ENCODE measurements at places on chromosomes 2 and 18.

DNA sequence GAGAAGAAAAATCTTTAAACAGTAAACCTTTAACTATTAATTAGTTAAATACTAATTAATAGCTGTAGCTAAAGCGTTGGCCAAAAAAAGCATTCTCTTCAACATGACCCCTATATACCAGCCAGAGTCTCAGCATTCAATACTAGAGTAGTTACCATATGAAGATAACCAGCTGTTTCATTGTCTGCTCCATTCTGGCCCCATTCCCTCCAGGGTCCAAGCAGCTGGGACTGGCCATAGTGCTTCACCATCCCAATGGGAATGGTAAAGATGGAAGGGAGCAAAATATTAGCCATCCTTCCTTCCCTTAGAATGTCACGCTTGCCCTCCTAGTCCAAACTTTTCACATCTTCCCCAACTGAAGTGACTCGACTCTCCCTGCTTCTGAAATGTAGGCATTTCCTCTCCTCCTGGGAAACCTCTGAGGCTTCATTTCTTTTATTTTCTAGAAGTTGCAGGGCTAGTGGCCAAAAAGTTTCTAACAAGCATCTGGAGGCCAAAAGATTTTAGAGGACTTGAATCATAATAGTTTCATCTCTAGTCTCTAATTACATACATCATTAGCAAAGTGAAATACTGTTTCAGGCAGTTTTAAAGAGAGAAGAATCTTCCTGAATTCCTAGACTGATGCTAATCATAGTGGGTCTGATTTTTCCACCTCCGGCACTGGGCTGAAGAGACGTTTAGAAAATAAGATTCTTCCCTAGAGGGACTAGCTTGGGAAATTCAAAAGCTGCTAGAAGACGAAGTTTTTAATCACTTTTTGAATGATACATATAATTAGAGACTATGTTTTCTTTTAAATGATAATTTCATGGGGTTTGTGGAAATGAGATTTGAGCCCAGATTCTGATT lies 52.7 kb downstream of the CCDC68 start:
- no peak for DNase-seq

- peak; percentile 55 for DNase-seq
These were observed 69.3 kb downstream of the MBP start for GRCh38 chr18:77063260-77063659.

DNA sequence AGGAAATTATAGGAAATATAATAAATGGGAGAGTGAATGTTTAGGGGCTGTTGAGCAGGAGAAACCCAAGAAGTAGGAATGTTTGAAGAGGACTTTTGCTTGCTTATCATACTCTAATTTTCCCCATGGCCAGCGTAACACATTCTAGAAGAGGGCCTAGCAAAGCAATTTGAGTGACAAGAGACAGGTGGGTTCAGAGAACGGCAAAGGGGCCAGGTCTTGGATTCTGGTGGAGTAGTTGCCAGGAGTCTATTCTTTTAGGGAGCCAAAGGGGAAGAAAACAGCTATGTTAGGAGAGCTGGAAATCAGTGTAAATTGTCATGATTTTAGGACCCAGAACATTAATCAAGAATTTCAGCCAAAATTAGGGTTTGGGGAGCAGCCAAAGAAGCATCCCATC lies 96.5 kb downstream of the COL5A2 start:
- no peak for DNase-seq

DNA sequence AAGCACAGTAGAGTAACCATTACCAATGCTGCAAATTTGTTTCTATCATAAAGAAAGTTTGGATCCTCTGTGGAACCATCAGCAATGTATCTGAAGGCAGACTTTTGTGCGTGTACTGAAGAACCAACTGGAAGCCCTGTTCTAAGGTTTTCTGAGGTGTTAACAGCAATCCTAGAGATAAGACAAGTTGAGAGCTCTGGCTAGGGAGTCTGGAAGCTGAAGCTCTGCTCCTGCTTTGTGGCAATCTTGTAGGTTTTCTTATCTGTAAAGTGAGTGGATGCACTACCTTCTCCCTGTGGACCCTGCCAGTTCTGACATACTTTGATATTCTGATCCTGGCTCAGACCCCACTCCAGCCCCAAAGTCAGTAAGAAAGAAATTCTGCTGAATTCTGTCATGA lies 171.2 kb upstream of the SLC14A2 start:
- DNase-seq = no peak

- peak; percentile 12 for DNase-seq
These were observed 26.5 kb upstream of the CREB1 start for GRCh38 chr2:207503234-207503633.

DNA sequence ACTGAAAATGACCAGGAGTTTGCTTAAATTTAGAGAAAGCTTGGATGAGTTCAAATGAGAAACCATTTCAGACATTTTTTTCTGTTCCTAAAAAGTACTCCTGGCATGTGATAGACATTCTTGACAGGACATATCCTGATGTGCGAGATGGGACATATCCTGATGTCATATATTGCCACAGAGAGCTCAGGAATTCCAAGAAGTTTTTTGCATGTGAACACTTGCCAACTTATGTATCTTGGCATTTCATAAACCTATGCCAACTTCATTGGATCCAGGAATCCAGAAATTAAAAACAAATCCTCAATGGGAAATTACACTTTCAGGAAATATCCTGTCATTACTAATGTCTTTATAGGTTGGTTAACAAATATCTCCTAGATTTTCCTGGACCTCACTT lies 2.9 kb upstream of the SERPINB3 start:
- no peak for DNase-seq

- no peak for DNase-seq
These were observed 923.7 kb downstream of the NRXN1 start for GRCh38 chr2:50108245-50108644.

DNA sequence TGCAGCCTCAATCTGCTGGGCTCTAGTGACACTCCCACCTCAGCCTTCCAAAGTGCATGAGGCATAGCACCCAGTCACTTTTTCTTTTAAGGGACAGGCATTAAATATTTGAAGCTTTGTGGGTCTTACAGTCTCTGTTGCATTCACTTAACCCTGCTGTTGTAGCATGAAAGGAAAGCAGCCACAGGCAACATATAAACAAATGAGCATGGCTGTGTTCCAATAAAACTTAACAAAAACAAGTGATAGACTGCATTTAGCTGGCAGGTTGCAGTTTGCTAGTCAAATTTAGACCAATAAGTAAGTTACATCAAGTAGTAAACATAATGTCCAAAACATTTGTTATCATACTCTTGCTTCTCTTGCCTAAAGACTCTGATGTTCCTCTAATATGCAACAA lies 297.3 kb upstream of the MMADHC start:
- no peak for DNase-seq

- DNase-seq = no peak
These were observed 64.2 kb downstream of the TPO start for GRCh38 chr2:1477196-1478040.

- DNase-seq = no peak
These were observed 81.0 kb downstream of the SP3 start for GRCh38 chr2:173884025-173884802.

- DNase-seq = no peak
These were observed 862 bp downstream of the C18orf54 start for GRCh38 chr18:54358495-54359040.

DNA sequence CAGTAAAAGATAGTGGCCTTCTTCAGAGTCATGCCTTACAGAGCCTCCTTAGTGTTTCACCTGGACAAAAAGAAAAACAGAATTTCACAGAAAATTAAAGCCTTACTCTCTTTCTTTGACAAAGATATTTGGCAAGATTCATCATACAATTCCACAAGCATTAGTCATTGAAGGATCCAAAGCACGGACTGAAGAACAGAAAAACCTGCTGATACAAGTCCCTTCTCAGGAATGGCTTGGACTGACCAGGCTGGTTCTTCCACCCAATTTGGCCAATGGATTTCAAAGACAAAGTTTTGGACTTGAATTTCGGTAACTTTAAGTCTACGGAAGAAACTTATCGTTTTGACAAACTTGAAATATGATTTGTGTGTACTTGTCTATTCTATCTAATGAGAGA lies 39.1 kb upstream of the GALNT3 start:
- DNase-seq = no peak

DNA sequence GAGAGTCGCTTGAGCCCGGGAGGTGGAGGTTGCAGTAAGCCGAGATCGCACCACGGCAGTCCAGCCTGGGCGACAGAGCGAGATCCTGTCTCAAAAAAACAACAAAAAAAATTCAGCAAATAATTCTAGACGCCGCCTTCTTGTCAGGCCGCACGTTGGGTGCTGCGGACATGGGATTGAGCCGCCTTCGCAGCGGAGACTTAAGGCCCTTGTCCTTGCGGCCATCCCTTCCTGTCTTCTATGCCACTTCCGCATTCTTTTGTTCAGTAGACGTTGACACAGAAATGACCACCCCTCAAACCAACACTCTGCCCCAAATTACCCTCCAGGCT lies 15.8 kb downstream of the PTPN18 start:
- DNase-seq = no peak

DNA sequence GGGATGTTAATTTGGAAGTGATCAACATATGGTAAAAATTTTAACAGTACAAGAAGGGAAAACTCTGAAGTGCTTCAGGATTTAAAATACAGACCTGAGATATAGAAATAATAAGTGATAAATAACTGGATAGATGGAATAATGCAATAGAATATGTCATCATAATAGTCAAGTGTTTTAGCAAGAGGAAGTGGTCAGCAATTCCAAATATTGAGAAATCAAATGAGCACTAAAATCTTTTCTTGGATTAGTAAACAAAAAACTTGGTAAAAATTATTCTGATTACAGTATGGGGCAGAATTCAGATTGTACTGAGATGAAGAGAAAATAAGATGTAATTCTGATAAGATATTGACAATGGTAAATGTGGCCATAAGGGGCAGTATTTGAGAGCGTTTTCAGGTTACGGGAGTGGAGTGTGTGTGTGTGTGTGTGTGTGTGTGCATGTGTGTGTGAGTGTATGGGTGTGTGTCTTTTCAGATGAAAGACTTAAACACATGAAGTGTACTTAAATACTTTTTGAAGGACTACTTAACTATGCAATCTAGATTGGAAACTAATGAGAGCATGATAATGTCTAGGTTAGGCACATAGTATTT lies 217.9 kb upstream of the ITGA4 start:
- no peak for DNase-seq

DNA sequence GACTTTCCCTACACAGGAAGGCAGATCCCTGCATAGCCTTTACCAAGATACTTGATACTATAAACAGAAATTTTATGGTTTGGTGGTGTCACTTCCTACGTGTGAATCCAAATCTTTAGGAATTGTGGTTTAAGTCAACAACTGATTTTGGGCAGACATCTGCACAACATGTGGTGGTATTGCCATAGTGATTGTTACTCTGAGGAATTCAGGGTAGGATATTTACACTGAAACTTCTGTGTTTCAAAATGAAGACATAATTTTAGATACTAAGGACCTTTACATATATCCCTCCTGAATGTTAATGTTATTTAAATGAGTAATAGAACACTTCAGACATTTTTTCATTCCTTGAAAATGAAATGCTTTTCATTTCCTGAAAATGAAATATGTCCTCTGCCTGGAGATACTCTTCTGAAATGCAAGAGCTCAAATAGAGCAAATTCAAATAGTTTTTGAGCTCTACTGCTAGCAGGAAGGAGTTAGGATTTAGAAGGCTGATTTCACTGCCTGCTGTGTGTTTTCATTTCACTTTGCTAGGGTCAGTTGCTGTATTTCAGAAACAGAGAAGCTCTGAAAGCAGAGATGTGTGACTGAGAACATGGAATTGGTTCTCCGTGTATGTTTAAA lies 77.2 kb downstream of the MDH1 start:
- no peak for DNase-seq

- DNase-seq = no peak
These were observed 29.9 kb upstream of the FBLN7 start for GRCh38 chr2:112108178-112108832.

GRCh38 chr2:178395941-178396570 lies 54.9 kb downstream of the PRKRA start:
- DNase-seq = no peak

GRCh38 chr18:7921938-7922587 lies 354.9 kb downstream of the PTPRM start:
- no peak for DNase-seq

- DNase-seq = no peak
These were observed 24.9 kb upstream of the YWHAQ start for GRCh38 chr2:9655441-9656269.

DNA sequence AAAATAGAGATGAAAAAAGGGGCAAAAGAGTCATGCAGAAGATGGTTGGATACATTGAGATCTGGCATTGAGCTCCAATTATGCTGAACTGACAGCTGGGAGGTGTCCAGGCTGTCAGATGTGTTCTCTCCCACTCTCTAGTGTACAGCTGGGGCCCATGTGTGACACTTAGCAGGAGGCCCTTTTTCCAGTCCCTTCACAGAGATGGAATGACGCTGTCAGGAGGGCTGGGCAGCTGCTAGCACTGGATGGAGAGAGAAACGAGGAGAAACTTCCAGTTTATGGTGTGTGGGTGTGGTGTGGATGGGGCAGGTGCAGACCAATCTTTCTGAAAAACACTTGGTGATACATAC lies 437.7 kb upstream of the HS6ST1 start:
- DNase-seq = no peak

DNA sequence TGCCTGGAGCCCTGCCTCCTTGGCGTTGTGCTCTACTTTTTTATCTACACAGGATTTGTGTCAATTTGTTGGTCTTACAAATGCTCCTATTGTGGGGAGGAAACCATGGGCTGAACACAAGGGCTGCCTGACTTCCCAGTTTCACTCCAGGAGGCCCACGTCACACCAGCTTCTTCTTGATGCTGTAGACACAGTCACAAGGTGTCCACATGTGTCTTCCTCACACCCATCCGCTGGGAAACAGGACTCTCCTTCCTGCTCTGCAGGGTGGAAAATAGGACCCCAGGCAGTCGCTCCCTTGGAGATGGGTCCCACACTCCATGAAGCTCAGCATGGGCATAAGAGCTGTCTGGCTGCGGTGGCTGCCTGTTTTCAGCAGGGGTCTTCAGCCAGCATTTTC lies 468.2 kb downstream of the EPHA4 start:
- DNase-seq = no peak

GRCh38 chr2:63064197-63064596 lies 13.6 kb downstream of the OTX1 start:
- no peak for DNase-seq

DNA sequence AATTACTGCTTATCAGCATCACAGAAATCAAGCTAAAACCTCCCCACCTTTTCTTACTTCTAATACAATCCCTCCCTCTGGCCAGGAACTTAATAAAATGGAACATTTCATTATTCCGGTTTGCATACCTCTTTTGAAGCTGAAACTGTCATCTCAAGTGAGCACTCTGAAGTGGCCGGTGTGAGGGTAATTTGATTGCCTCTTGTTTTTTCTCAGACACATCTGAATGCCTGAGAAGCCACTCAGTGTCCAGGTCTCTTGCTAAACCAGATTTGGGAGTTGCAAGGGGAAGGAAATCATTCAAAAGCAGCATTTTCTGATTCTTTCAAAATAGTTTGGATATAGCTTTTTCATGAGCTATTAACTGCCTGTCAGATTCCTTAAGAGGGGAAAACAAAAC lies 190.3 kb downstream of the C1D start:
- no peak for DNase-seq

DNA sequence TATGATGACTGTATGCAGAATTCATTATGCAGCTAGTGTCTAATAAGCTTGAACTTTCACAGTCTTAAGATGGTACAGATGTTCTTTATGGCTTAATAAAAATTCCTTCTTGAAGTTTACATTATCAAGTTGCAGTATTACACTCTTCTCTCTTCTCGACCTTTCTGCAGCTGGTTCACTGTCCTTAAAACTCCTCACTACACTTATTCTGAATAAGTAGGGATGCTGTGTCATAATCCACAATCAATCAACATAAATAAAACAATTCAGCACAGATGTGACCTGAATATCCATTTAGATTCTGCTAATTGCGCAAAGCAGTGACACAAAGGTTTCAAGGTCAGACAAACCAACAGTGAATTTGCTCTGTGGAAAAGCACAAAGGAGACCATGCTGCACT lies 356.8 kb downstream of the SUCLG1 start:
- DNase-seq = no peak
